ENCODE measurements at places on chromosomes 7 and 10.

GRCh38 chr10:74936577-74937265 is 110.3 kb downstream of the KAT6B start:
- H3K4me3 ChIP-seq = peak overlapping the region; percentile 5
- H3K27ac ChIP-seq = peak overlapping the region; percentile 52
- H3K27me3 ChIP-seq = no peaks in the 10 kb centered on the region
- DNase-seq = no peak
- H3K36me3 ChIP-seq = no peaks in the 10 kb centered on the region
- peaks cover 15% of the 10 kb centered on the region for H3K4me1 ChIP-seq

DNA sequence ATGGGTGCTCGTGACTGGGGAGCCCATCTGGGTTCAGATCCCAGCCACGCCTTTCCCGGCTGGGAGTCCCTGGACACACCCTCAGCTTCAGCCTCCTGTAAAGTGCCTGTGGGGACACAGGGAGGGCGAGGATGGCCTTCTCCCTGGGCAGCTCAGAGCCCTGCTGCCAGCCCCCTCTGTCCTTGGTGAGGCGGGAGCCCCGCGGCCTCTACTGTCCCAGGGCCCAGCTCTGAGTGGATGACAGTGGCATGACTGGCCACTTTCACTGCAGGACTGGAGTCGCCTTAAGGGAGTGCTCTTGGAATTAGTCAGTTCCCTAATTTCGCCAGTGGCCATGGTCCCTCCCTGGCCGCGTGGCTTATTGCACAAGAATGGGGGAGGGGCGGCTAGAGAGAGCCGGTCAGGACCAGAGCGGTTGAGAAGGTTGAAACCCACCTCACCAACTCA is 4.6 kb downstream of the BRI3 start:
- peak overlapping the region; percentile 93 for H3K4me3 ChIP-seq
- peak; percentile 57 for DNase-seq
- no peaks in the 10 kb centered on the region for H3K27me3 ChIP-seq

DNA sequence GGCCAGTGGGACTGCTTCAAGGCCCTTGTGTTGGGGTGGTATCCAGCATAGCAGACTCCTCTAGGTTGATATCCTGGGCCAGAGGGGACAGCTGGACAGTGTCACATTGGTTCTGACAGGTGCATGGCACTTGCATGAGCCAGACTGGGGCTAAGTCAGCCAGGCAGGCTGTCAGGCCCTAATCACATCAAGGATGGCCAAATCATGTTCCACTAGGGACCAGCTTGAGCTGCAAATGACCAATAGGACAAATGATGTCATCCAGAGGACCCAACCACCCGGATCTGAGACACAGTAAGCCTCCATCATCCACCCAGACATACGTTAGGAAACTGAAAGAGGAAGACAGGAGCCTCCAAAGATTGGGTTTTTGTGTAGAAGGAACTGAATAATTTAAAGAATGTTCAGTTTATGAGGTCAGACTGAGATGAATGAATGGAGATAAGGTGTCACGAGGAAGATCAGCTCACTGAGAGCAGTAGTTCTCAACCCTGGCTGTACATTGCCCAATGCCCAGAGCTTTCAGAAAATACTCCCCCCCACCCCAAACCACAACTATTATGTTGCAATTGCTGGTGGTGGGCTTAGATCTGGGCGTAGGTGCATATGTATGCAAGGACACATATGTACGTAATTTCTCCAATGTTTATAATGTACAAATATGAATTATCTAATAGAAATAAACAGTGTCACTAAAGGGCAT is 75.2 kb upstream of the INHBA start:
- H3K4me3 ChIP-seq = no peak overlapping the region
- H3K27me3 ChIP-seq = no peaks in the 10 kb centered on the region
- H3K27ac ChIP-seq = no peak overlapping the region
- DNase-seq = no peak
- H3K4me1 ChIP-seq = no peaks in the 10 kb centered on the region
- no peaks in the 10 kb centered on the region for H3K36me3 ChIP-seq

GRCh38 chr10:6320320-6321010 is 117.7 kb downstream of the PFKFB3 start:
- peaks cover 5% of the 10 kb centered on the region for H3K4me1 ChIP-seq
- no peak overlapping the region for H3K4me3 ChIP-seq
- peaks cover 5% of the 10 kb centered on the region for H3K36me3 ChIP-seq

GRCh38 chr10:89367529-89367928 is 10.3 kb upstream of the IFIT1B start:
- no peaks in the 10 kb centered on the region for H3K27me3 ChIP-seq
- H3K27ac ChIP-seq = peak overlapping the region; percentile 22
- H3K36me3 ChIP-seq = no peaks in the 10 kb centered on the region
- H3K4me3 ChIP-seq = no peak overlapping the region

DNA sequence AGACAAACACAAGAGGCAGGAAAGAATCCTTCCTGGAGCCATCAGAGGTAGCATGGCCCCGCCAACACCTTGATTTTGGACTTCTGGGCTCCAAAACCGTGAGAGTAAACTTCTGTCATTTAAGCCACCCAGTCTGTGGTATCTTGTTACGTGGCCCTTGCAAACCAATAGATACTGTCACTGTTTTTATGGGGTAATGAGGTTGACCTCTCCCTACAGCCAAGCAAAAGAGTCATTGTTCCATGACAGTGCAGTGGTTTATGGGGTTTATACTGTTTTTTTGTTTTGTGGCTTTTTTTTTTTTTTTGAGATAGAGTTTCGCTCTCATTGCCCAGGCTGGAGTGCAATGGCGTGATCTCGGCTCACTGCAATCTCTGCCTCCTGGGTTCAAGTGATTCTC is 32.8 kb downstream of the KIAA1549 start:
- H3K4me3 ChIP-seq = no peak overlapping the region
- no peaks in the 10 kb centered on the region for H3K36me3 ChIP-seq
- no peaks in the 10 kb centered on the region for H3K27me3 ChIP-seq
- DNase-seq = no peak

- H3K36me3 ChIP-seq = no peaks in the 10 kb centered on the region
- no peaks in the 10 kb centered on the region for H3K4me1 ChIP-seq
- no peaks in the 10 kb centered on the region for H3K27me3 ChIP-seq
- DNase-seq = no peak
Observed at GRCh38 chr10:2476812-2477553, 590.4 kb upstream of the PFKP start.

DNA sequence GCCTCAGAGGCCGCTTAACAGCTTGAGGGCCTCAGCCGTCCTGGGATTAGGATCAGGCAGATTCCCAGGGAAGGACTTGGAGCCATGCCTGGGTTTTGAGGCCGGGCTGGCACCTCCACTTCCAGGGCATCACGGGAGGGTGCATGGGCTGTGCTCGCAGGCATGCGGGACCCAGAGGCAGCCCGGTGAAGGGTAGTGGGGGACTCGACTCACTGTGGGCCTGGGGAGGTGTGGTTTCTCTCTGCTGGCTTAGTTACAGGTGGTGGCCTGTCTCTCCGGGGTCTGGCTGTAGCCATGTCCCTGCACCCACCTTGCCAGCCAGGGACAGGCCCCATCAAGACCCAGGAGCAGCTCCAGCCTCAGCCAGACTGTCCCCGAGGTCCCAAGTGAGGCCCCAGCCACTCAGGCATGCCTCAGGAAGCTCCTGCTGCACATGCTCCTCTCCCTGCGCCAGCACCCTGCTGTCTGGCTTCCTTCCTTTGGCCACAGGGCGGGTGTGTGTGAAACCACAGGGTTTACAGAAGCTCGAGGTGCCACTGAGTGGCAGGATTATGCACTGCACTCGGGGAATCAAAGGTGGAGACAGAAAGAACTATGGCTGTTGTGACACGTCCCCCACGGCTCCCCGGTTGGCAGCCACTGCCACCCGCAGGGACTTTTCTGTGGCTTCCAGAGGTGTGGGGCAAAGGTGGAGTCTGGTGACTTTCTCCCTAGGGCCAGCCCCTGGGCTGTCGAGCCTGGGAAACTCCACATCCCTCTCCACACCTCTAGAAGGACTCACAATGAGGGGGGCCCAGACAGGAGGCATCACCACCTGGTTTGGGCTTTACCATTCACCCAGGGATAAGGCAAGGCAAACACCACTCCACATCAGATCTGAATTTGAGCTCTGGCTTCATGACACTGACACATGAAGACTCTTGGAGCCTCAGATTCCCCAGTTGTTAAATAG is 19.7 kb downstream of the GOLGA7B start:
- peaks cover 7% of the 10 kb centered on the region for H3K4me1 ChIP-seq
- H3K36me3 ChIP-seq = no peaks in the 10 kb centered on the region
- no peak overlapping the region for H3K27ac ChIP-seq
- H3K4me3 ChIP-seq = no peak overlapping the region
- no peaks in the 10 kb centered on the region for H3K27me3 ChIP-seq
- DNase-seq = peak; percentile 55

DNA sequence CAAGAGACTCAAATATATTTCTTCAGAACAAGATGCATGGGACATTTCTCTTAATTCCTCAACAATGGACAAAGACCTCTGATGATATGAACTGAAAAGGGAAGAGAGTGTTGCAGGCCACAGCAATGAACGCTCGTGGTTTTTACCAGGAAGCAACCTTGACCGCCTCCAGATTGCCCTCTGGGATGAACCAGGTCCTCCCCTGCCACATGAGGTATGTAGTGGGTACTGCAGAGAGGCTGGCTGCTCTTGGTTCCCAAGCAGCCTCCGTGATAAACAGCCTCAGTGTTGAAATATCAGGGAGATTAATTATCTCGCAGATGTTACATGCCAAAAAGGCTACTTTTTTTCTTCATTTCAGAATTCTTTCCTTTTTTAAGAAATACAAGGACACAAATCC is 338.8 kb downstream of the ELMO1 start:
- no peaks in the 10 kb centered on the region for H3K36me3 ChIP-seq
- H3K27me3 ChIP-seq = no peaks in the 10 kb centered on the region
- H3K27ac ChIP-seq = no peak overlapping the region
- H3K4me1 ChIP-seq = no peaks in the 10 kb centered on the region
- no peak for DNase-seq
- no peak overlapping the region for H3K4me3 ChIP-seq

GRCh38 chr7:82617156-82617555 is 173.6 kb upstream of the CACNA2D1 start:
- no peak overlapping the region for H3K4me3 ChIP-seq
- no peaks in the 10 kb centered on the region for H3K4me1 ChIP-seq
- no peak for DNase-seq

GRCh38 chr7:25615003-25615402 is 386.7 kb upstream of the NPVF start:
- H3K27me3 ChIP-seq = no peaks in the 10 kb centered on the region
- H3K4me1 ChIP-seq = peaks cover 37% of the 10 kb centered on the region
- H3K4me3 ChIP-seq = no peak overlapping the region
- no peak for DNase-seq
- no peaks in the 10 kb centered on the region for H3K36me3 ChIP-seq
- H3K27ac ChIP-seq = peak overlapping the region; percentile 69

DNA sequence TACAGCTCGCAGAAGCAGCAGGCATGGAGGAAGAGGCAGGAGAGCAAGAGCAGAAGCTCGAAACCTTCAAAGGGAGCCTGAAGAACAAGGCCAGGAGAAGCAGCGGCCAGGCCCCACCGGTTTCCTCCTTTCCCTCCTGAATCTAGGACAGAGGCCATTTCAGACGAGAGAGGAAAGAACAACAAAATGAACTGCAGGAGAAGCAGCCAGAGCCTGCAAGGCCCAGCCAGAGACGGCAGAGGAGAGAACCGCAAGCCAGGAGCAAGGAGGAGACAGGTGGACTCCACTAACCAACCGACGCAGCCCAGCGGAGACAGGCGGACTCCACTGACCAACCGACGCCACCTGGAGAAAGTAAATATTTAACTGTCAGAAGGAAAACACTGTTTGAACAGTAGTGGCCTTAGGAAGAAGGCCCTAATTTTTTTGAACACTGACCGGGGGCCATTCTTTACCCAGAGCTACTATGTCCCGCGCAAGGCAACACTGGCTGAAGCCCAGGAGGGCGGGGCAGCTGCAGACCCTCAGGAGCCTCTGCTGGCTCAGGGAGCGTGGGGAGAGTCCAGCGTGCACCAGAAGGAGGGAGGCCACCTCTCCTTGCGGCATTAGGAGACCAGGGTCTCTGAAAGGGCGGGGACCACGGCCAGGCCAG is 559.2 kb downstream of the PTPRN2 start:
- H3K4me3 ChIP-seq = no peak overlapping the region
- no peaks in the 10 kb centered on the region for H3K4me1 ChIP-seq
- H3K36me3 ChIP-seq = no peaks in the 10 kb centered on the region
- no peak for DNase-seq
- no peak overlapping the region for H3K27ac ChIP-seq

DNA sequence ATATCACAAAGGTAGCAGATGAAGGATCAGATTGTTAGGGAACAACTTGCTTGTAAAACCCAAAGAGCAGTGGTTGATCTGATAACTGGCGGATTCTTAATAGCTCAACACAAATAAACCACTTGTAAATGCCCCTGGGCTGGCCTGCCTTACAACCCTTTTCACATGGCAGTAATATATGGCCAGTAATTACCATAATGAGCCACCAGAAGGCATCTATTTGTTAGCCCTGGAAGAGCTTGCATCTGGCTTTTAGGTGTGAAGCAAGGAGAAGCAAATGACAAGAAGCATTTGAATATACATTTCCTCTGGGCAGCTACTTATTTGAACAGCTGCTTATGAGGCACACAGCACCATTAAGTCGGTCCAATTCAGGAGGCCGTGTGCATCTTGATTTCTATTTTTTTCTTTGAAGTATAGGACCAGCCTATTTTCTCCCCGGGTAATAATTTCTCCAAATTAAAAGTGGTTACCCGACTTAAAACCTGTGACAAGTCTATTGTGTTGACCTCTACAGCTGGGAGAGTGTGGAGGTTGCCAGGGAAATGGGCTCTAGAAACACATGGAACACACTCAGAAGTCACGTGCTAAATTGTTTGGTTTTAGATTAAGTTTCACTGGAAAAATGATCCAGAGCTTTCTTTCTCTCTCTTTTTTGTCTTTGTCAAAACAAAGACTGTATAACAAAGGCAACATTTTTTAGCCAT is 113.4 kb downstream of the SEM1 start:
- no peak overlapping the region for H3K4me3 ChIP-seq
- H3K36me3 ChIP-seq = no peaks in the 10 kb centered on the region
- no peak overlapping the region for H3K27ac ChIP-seq
- no peak for DNase-seq
- H3K4me1 ChIP-seq = no peaks in the 10 kb centered on the region

GRCh38 chr10:47095211-47095610 is 184.0 kb downstream of the PTPN20 start:
- H3K27me3 ChIP-seq = no peaks in the 10 kb centered on the region
- peak; percentile 49 for DNase-seq
- no peak overlapping the region for H3K27ac ChIP-seq

- no peaks in the 10 kb centered on the region for H3K36me3 ChIP-seq
- H3K27ac ChIP-seq = peak overlapping the region; percentile 19
- no peaks in the 10 kb centered on the region for H3K27me3 ChIP-seq
- no peak for DNase-seq
Observed at GRCh38 chr10:116752969-116753665, 10.8 kb upstream of the HSPA12A start.

Data from ascending aorta (tissue), 2 donors.